Cerebellar nuclear complex (tissue), 1 donor: ENCODE measurements at places on chromosomes 6 and 20.

- no peak for DNase-seq
Observed at GRCh38 chr20:63752411-63753101, 13.0 kb downstream of the SLC2A4RG start.

- no peak for DNase-seq
Observed at GRCh38 chr20:44180814-44181213, 6.2 kb downstream of the JPH2 start.

- no peak for DNase-seq
Observed at GRCh38 chr6:26045928-26046368, 41.3 kb upstream of the HFE start.

DNA sequence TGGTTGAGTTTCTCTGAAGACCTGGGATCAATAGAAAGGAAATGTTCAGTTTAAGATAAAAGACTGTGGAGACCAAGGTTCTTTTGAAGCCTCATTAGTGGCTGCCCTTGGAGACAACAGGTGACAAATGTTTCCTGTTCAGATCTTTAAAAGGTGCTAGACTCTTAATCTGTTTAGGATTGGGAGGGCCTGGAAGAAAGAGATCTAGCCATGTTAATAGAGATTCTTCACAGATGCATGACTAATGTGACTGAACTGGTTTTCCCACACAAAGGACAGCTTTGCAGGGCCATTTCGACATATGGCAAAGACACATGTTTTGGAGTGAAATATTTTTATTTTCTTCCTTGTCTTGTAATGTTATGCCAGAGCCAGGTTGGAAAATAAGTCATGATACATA, 82.2 kb downstream of the WDR27 start:
- no peak for DNase-seq

DNA sequence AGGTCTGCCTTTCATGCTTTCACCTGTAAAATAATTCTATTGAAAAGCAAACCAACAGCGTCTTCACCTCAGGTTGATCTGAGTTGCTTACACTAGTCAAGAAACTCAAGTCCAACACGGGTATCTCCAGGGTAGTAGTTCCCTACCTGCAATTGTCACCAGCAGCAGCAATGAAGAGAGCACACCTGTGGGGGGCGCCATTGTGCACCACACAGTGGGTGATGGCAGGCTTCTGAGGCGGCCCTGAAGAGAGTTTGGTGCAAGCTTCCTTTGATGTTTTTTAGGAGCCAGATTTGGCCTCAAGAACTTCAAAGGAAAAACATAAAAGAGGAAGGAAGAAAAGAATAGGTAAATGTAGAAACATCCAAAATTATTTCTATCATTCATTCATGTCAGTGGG, 45.1 kb downstream of the KIAA0319 start:
- no peak for DNase-seq

DNA sequence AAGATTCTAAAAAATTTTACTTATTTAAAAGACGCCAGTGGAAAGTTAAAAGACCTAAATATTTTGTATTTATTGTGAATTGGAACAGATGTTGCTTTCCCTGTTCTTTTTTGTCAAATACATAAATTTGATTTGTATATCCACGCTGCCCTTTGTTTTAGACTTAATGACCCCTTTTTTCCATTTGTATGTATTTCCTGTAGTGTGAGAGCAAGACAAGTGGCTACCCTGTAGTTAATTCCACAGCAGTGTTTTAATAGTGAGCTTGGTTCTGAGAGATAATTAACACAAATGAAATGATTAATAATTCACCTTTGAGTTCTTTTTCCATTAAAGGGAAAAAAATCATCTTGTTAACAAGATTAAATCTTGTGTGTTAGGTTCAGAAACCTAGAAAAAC, 16.6 kb downstream of the SH3BGRL2 start:
- DNase-seq, result no peak

DNA sequence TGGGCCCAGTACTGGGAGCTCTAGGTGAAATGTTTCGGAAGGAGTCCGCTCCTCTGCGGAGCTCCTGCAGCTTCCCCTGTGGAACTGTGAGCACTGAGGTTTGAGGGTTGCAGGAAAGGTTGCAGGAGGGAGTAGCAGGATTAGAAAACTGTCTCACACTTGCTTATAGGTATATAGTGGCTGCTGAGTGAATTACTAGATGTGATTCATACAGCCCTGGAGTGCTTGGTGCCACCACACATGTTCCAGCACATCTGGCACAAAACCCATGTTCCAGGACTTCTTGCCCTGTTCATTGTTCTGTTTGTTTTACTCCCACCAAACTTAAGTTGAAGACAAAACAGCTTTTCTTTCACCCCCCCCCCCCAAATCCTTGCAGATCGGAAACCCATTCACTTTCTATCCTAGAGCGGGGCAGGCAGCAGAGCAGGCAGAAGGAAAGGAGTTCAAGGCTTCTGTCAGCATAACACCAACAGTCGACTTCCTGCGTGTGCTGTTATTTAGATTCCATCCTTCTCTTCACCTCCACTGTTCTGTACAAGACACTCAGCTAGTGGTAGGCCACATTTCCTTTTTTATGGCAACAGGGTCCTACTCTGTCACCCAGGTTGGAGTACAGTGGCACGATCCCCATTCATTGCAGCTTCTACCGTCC, 669 bp upstream of the PEX6 start:
- no peak for DNase-seq

GRCh38 chr6:128964233-128964755, 81.4 kb downstream of the LAMA2 start:
- DNase-seq, result no peak

DNA sequence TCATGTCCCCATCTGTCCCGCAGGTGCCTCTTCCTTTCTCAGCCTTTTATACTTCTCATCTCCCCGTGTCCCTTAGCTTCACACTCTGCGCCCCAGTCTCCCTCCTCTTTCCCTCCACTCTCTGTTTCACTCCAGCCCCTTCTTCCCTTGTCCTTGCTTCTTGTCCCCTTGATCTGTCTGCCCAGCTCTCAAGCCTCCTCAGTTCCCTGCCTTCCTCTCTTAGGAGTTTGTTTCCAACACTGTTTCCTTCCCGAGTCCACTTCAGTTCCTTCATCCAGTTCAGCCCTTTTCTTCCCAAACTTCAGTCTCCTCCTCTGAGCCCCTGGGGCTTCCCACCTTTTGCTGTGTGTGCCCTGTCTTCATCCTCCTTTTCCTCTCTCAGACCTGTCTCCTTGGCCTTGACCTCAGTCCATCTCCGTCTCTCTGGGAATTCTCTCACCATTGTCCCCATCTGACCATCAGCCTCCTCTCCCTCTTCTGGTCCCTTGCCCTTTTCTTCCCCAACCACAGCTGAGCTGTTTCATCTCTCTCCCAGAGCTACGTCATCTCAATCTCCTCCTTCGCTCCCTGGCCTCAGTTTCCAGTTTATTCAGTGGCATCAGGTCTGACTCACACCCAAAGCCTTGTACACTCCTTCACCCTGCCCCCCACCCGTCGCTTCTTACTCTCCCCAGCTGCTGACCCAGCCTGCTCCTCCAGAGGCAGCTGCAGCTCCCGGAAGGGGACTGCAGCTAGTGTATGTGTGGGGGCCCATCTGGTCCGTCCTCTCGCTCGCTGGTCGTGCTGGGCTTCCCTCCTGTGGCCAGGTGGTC, 2.7 kb upstream of the DDR1 start:
- DNase-seq, result no peak
